ENCODE measurements at places on chromosomes 3 and 15.

- peak; percentile 39 for DNase-seq
Measured at GRCh38 chr3:9826815-9827573, 16.8 kb downstream of the RPUSD3 start.

GRCh38 chr3:52930748-52931147, 33.4 kb upstream of the STIMATE start:
- DNase-seq = no peak

- DNase-seq = no peak
Measured at GRCh38 chr3:51705276-51706020, 1.4 kb upstream of the GRM2 start.

- no peak for DNase-seq
Measured at GRCh38 chr15:71889385-71889784, 79.0 kb downstream of the NR2E3 start.

- DNase-seq = no peak
Measured at GRCh38 chr3:26438325-26438940, 184.1 kb upstream of the LRRC3B start.

- DNase-seq = no peak
Measured at GRCh38 chr3:174659511-174659910, 199.6 kb upstream of the NAALADL2 start.

- no peak for DNase-seq
Measured at GRCh38 chr3:156888576-156888975, 62.4 kb downstream of the LEKR1 start.

DNA sequence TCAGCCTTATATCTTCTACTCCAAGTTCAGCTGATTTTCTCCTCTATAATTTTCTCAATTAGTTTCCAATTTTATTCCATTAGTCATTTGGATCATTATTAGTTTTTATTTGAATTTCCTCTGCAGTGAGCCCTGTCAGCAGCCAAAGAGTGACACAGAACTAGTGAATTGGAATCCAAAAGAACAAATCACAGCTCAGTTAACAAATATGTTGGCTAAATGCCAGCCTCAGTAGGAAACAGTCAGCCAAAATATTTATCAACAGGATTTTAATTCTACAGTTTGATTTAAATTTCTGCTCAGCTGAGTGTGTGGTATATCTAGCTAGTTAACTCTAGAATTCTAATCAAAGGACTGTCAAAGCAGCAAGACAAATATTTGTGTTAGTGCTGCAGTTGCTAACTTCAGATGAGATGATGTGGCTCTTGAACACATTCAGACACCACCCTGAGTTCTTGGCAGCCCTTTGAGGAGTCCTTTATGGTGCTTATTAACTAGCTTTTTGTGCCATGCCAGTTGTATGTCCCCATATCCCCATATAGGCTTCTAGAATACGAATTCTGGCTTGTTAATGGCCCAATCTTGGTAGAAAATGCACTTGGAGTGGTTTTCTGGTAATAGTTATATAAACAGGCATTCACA, 194.5 kb downstream of the CPNE4 start:
- DNase-seq = no peak

GRCh38 chr15:50808728-50809127, 43.2 kb upstream of the SPPL2A start:
- DNase-seq = no peak

GRCh38 chr3:112327371-112327951, 5.5 kb upstream of the CD200 start:
- DNase-seq = peak; percentile 78

DNA sequence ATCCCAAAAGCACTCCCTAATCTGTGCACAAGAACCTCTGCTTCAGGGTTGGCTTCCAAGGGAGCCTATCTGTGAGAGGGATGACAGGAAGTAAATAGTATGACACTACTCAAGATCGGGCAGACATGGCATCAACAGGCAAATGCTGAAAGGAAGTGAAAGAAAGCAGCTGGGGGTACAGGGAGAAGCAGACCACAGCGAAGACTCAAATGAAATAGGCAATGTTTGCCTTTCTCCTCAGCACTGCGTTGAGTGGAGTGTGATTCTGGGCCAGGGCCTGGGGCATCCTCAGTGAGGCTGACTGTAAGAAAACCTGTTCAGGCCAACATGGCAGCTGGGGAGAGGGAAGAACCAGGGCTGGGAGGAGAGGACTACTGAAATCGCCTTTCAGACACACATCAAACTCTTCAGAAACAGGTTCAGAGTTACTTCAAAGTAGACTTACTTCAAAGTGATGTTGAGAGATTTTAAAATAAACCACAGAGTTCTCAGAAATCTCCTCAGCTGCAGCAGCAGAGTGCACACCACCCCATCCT, 96.6 kb downstream of the SLC9A9 start:
- peak; percentile 40 for DNase-seq

DNA sequence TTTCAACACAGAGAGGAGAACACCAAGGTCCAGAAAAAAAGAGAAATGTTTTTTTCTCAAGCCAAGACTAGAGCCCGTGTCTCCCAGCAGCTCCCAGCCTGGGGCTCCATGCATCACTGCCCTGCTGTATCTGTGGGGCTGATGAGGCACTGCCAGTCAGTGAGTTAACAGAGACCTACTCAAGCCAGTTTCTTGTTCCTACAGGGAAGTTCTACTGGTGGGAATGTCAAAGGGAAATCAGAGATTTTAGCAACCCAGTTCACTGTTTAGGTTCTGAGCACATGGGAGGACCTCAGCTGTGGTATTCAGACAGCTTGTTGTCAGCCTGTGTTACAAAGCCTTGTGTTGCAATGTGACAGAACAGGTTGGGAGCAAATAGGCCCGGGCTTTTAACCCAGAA, 234.3 kb downstream of the TLE3 start:
- DNase-seq = no peak
